ENCODE measurements at places on chromosomes 7 and 10.

DNA sequence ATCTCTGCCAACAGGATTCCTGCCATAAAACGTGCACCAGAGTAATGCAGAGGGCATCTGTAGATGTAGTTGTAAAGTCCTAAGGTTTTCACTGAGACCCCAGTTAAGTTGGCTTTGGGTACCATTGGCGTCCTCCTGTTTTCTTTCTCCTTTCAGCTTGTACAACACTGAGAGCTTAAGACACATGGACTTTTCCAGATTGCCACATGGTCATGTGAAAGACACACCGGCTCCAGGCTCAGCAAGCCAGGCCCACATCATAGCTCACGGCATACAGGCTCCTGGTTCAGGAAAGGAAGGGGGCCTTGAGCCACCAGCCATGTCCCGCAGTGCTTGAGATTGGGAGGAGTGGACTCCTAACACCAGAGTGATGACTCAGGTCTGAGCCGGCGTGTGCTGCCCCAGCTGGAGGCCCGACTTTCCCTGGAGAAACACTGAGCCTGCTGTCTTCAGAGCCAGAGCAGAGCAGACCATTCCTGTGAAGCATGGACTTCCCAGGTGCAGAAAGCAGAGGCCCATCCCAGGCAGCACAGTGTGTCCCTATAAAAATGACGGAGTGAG lies 252.7 kb downstream of the PRPF18 start:
- DNase-seq, result no peak

GRCh38 chr7:18555968-18556367 lies 60.4 kb downstream of the HDAC9 start:
- DNase-seq, result no peak

- DNase-seq, result no peak
Measured at GRCh38 chr7:69764681-69765080, 166.4 kb downstream of the AUTS2 start.

DNA sequence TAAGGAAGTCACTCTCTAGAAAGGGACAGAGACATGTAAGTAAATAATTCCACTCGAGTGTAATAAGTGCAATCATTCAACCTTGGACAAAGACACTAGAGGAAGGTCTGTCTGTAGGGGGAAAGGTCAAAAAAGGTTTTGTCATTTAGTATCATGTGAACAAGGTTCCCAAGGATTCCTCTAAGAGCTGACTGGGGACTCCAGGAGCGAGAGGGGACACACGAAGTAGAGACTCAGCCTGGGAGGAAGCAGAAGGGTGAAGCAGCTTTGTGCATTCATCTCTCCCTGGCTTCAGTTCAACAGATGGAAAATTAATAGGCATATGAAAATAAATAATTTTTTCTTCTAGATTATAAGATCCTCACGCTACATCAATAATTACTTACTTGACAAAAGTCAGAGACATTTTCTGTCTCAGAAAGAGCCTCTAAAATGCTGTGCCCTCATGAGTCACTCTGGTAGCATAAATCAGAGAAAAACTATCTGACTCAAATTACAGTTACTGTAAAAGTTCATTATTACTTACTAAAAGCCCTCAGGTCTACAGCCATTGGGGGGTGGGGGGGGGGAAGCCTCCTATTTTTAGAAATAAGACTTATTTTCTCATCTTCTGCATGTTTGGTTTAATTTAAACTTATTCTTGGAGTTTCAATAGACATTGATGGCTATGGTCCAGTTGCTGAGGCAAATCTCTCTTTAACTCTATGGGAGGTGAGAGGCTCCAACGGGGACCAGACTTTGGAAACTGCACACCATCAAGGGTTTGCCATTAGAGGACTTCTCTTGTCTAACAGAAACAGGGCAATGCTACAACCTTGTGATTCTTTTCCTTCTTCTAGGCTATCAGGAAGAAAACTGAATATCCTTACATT lies 275.1 kb upstream of the KLF14 start:
- DNase-seq, result no peak

DNA sequence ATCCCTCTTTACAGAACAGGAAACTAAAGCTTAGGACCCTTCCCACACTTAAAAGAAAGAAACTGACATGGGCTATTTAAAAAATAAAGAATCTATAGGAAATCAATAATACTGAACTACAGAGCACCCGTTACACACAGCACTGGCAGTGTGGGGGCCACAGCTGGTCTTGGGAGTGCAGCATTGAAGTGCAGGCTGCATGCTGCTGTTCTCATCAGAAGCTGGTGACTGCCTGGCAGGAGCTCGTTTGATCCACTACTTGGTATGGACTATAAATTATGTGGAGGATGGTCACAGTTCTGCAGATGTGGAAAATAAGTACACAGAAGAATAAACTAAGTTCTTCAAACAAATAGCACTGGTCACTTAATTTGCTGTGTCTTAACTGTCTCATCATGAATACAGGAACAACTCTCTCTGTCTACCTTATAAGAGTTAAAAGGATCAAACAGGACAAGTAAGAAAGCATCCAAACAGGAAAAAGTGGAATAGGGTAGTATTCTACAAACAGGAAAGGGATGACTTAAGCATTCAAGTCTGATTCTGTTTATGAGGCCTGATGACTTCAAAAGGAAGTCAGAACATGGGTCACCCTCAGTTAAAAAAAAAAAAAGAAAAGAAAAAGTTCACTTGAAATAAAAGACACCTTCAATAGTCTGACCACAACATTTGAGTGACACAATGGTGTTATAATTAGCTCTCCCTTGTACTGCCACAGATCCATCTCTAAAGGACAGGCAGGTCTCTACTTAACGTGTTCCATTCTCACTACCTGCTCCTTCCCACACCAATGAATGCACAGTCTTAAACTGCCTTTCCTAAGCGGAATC lies 21.0 kb downstream of the DOCK4 start:
- DNase-seq, result no peak

DNA sequence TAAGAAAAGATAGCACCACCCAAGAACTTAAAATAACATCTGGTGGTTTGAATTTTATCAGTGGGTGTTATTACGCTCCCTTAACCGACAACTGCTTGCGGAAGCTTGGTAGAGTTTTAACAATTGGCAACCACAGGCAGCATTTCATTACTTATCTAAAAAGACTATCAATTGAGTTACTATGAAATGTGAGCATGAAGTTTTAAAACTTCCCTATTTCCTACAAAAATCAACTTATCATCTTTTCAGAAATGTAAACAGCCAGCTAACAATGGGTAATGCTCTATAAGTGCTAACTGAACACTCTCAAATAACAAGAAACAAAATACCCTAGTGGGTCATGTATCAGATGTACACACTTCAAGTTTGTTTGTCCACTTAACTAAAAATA lies 68.8 kb downstream of the OSBPL3 start:
- DNase-seq, result no peak

GRCh38 chr10:95276367-95277200 lies 14.2 kb downstream of the PDLIM1 start:
- DNase-seq, result no peak

GRCh38 chr10:11116817-11117216 lies 99.1 kb downstream of the CELF2 start:
- DNase-seq, result no peak

DNA sequence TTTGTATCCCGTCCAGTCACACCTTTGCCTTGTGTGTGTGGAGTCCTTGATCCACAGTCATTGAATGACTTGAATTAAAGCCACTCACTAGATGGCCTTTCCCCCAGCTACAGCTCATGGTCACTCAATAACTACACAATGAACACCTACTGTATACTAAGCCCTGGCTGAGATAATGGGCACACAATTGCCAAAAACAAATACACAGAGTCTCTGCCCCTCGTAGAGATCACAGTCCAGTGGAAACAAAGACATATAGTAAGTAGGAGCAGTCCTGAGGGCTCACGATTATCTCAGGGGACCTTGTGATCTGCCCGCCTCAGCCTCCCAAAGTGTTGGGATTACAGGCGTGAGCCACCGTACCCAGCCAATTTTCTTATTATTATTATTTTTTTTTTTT lies 22.1 kb upstream of the DDIT4 start:
- DNase-seq, result no peak

DNA sequence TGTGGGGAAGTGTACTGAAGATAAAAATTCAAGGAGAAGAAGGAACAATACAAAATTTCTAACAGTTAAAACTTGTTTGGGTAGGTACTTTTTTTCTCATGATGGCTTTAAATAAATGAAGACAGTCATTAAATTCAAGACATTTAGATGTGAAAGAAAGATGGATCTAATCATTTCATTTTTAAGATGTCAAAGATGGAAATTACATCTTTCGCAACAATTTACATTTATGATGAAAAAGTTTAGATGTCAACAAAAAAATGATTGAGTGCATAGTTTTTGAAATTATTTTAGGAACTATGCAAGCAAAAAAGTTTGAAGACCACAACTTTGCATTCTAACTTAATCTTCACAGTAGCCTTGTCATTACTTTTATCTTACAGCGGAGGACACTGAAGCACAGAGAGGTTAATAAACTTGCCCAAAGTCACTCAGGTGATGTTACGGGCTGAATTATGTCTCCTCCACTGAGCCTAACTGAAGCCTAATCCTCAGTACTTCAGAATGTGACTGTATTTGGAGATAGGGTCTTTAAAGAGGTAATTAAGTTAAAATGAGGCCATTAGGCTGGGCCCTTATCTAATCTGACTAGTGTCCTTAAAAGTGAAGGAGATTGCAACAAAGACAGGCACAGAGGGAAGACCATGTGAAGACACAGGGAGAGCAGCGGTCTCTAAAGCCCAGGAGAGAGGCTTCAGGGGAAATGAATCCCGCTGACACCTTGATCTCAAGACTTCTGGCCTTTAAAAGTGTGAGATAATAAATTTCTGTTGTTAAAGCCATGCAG lies 48.2 kb downstream of the VSTM4 start:
- DNase-seq, result no peak

DNA sequence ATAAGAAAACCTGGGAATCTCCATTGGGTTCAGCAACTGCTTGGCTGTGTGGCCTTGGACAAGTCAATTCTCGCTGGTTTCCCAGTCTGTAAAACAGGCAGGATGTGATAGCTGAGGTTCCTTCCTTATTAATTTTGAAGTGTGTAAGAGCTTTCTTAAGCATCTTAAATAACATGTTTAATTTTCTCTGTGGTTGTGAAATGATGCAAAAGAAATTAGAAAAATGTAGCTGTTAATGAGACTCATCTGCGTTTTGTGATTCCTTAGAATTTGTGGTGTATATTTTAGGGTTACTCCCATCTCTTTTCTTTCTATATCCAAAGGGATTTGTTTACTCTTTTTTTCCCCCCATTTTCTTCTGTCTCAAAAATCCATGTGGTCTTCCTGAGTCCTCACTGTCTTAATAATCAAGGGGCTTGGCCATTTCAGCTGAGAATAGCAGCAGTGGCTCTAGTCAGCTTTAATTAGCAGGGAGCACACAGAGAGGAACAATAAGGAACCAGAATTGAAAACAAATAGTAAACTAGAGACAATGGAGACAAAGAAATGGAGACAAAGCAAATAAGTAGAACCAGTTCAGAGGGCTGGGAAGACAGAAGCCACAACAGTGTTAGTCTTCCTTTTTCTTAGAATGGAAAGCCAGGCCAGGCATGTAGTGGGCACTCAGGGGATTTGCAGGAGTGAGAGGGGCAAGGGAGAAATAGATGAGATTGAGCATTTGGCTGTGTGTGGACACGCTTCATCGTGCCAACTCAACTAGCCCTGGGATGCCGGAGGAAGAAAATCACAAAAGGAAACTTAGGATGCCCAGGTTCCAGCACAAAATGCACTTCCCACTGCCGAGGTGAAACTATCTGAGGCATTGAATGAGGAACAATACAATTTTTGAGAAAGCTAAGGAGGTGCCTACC lies 93.9 kb downstream of the CHN2 start:
- DNase-seq, result no peak

DNA sequence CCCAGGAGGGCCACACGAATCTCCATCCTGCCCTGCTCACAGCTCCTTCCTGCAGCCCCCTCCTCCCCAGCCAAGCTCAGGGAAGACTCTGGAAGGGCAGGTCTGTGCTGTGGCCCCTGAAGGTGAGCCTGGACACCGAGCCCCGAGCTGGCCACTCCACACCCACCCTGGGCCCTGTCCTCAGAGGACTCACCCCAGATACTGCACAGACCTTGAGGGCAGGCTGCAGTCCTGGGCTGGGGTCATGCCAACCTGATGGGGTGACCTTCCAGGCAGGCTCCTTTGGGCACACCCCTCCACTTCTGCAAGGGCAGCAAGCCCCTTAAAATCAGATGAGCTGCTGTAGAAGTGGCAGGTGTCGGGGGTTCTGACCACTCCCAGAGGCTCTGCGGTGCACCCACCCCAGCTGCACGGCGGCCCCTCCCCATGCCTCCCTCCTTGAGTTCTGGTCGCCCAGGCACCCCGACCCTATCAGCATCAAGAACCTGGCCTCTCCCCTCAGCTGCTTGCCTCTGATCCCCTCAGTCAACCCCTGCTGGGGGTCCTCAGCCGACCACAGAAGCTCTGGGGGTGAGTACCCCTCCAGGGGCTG lies 24.3 kb downstream of the YKT6 start:
- DNase-seq, result no peak

- no peak for DNase-seq
Measured at GRCh38 chr7:111508387-111508786, 53.9 kb downstream of the IMMP2L start.

GRCh38 chr10:95035332-95036295 lies 33.7 kb downstream of the CYP2C8 start:
- no peak for DNase-seq

DNA sequence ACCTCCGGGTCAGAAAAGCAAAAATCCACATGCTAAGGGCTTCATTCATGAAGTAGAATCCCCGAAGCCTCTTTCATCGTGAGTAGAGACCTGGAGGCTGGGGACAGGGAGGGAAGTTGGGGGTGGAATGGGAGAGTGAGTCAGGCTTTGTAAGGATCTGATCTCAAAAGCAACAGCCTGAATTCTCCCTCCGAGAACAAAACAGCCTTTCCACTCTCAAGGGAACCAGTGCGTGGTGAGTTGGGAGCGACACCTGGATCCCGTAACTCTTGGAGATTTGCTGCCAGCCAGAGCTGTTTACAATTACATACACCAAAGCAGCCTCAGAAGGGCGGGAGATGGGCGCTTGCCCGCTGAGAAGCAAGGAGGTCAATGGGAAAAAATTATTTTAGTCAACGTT lies 10.8 kb downstream of the AFAP1L2 start:
- no peak for DNase-seq

DNA sequence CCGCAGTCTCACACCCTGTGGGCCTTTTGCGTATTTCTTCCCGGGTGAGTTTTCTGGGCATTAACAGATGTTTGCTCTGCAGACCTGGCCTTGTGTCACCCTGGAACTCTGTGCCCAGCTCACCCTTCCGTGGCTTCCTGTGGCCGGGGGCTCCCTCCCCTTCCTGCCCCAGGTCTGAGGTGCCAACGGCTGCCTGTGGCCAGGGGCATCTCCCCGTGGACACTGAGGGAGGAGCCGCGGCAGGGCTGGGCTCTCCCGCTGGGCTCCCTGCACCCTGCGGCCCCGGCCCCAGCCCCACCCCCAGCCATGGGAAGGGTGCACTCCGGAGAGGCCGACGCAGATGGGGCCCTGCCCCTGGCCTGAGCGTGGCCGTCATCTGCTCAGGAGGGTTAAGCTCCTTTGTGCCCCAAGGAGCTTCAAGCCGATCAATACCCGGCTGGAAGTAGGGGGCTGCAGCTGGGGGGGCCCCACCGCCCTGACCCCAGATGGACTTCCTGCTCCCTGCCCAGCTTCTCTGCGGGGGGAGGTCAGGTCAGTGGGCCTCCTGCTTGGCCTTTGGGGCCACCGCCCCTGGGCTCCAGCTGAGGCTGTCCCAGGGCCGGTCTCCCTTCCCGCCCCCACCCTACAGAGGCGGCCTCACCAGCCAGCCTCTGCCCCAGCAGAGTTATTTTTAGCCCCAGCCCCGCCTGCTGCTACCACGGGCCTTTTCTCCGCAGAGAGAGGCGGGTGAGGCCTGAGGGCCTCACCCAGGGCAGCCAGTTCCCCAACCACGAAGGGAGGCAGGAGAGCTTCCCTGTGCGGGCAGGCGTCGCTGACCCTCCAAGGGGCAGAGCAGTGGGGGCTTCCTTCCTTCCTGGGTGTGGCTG lies 24.2 kb downstream of the PWWP2B start:
- no peak for DNase-seq

GRCh38 chr10:117241541-117242462 lies 888 bp downstream of the SLC18A2 start:
- no peak for DNase-seq

Data from stimulated activated CD4-positive, alpha-beta T cell treated with anti-CD3 and anti-CD28 coated beads, Interleukin-1b, Interleukin-23, amount 100 ng/mL, for 4 hours (primary cell).